Upper lobe of right lung (tissue), 1 donor: ENCODE measurements at places on chromosomes 13 and 19. TPM values are rescaled to one million over a fixed set of nuclear protein-coding genes. Genes with fewer than 3 reads are reported as not detected.

The ERICH6B gene
- total RNA-seq: not detected

The SCEL gene
- total RNA-seq: 109 TPM

The ZNF578 gene
- 1.5 TPM for total RNA-seq

The MATK gene
- 22.6 TPM for total RNA-seq

The OR7D2 gene
- total RNA-seq: 0.52 TPM

The SEMA6B gene
- total RNA-seq: 20.3 TPM

The BLOC1S3 gene
- 17.8 TPM for total RNA-seq

The TGFBR3L gene
- total RNA-seq: 1.2 TPM

The SACS gene
- 7.0 TPM for total RNA-seq

The DCLK1 gene
- total RNA-seq: 4.5 TPM

The CACNG7 gene
- not detected for total RNA-seq

The KANK3 gene
- 54.0 TPM for total RNA-seq

The THSD8 gene
- total RNA-seq: 2.8 TPM

The LDLR gene
- 242 TPM for total RNA-seq

The CABP5 gene
- total RNA-seq: not detected

The ABHD8 gene
- 17.1 TPM for total RNA-seq

The ZNF723 gene
- not detected for total RNA-seq

The KLK12 gene
- total RNA-seq: not detected

The LHFPL6 gene
- total RNA-seq: 80.0 TPM
